ENCODE measurements at places on chromosomes 3 and 15. TPM values are rescaled to one million over a fixed set of nuclear protein-coding genes. Genes with fewer than 3 reads are reported as not detected.

The GNAT1 gene
- 0.48 TPM for total RNA-seq

The ESYT3 gene
- total RNA-seq, result 6.4 TPM

The ISLR gene
- not detected for total RNA-seq

The CPLX3 gene
- total RNA-seq, result not detected

The ANKRD63 gene
- not detected for total RNA-seq

The FBXO40 gene
- total RNA-seq, result not detected

The KCNMB2 gene
- not detected for total RNA-seq

The RHOV gene
- total RNA-seq, result 4.1 TPM

The LSAMP gene
- not detected for total RNA-seq

The SPINK8 gene
- not detected for total RNA-seq

The ARL14 gene
- 13.0 TPM for total RNA-seq

The CRABP1 gene
- total RNA-seq, result not detected

The TIGIT gene
- total RNA-seq, result not detected

The MAP6D1 gene
- total RNA-seq, result 2.2 TPM

The NUP210 gene
- 72.7 TPM for total RNA-seq

The TUSC2 gene
- 28.5 TPM for total RNA-seq

The CCK gene
- 2.7 TPM for total RNA-seq

The NDN gene
- not detected for total RNA-seq

The ANKDD1A gene
- 14.2 TPM for total RNA-seq

The NCKIPSD gene
- total RNA-seq, result 40.0 TPM

The ACKR4 gene
- total RNA-seq, result not detected

The UBE2E1 gene
- total RNA-seq, result 102 TPM

The IREB2 gene
- total RNA-seq, result 48.8 TPM

The SLC30A4 gene
- total RNA-seq, result 2.7 TPM

The TUSC7 gene
- total RNA-seq, result not detected

The GABRR3 gene
- total RNA-seq, result not detected

The GATM gene
- total RNA-seq, result 10.0 TPM

The ATP2B2 gene
- not detected for total RNA-seq

The GOLGA6L7 gene
- total RNA-seq, result not detected

The MME gene
- total RNA-seq, result 2.1 TPM

The CORO2B gene
- 0.53 TPM for total RNA-seq

The RBP2 gene
- total RNA-seq, result not detected

The NECTIN3 gene
- 14.0 TPM for total RNA-seq

The TSC22D2 gene
- 32.0 TPM for total RNA-seq

The P2RY1 gene
- total RNA-seq, result 0.88 TPM

The FSIP1 gene
- total RNA-seq, result 0.63 TPM

The IL17RE gene
- total RNA-seq, result 22.7 TPM

The ECE2 gene
- total RNA-seq, result not detected

The RLBP1 gene
- total RNA-seq, result not detected

The STRC gene
- 0.59 TPM for total RNA-seq

The FGF7 gene
- total RNA-seq, result not detected

The MGLL gene
- 28.2 TPM for total RNA-seq

The ITPKA gene
- 5.3 TPM for total RNA-seq

The AGBL1 gene
- total RNA-seq, result not detected

The RAD51 gene
- total RNA-seq, result 22.5 TPM

The KCNAB1 gene
- total RNA-seq, result 1.4 TPM

The TRNT1 gene
- 21.2 TPM for total RNA-seq

The PODXL2 gene
- 11.9 TPM for total RNA-seq

The RYR3 gene
- 0.15 TPM for total RNA-seq

The PLSCR2 gene
- not detected for total RNA-seq

The SLC12A1 gene
- total RNA-seq, result not detected

The PIGZ gene
- 5.6 TPM for total RNA-seq

The C3orf52 gene
- 7.5 TPM for total RNA-seq

The TLR9 gene
- total RNA-seq, result 0.30 TPM

The MCTP2 gene
- 5.7 TPM for total RNA-seq

The PLCH1 gene
- 0.73 TPM for total RNA-seq

The TAGLN3 gene
- not detected for total RNA-seq

The CLDN18 gene
- not detected for total RNA-seq
